ENCODE measurements at places on chromosomes 5 and 9.

- no peak for DNase-seq
Measured at GRCh38 chr5:14164164-14165163, 21.3 kb downstream of the TRIO start.

GRCh38 chr5:6411141-6411540, 32.8 kb upstream of the MED10 start:
- DNase-seq = no peak

DNA sequence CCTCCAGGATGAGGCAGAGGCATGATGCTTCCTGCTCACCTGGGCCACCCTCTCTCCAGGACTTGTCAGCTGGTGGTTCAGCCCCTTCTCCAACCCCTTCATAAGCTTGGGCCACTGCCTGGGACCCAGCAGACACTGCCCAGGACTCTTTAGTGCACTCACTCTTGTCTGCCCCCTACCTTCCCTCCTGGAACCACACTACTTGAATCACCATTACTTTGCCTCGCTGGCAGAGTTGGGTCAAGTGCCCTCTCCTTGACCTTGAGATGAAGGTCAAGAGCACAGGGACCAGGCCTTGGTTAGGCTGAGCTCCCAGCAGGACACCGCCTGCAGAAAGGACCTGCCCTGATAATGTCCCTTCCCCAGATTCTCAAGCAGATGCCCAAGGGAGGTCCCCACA, 8.5 kb upstream of the ENDOG start:
- DNase-seq = no peak

DNA sequence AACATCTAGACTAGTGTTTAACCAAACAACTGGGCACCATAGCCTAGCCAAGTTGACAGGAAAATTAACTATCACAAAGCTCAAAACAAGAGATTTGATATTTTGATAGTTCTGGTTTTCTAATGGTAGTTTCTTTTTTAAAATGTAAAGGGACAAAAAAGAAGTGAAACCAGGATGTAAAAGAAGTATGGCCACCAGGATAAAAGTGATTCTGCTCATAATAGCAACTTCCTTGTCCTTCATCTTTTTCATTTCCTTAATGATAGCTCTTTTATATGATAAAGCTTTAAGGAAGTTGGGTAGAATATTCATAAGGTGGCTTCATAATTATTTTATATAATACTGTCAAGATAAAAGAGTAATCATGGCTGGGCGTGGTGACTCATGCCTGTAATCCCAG, 139.1 kb downstream of the BASP1 start:
- DNase-seq = no peak

- DNase-seq = no peak
Measured at GRCh38 chr9:33351547-33351946, 50.8 kb downstream of the AQP7 start.

DNA sequence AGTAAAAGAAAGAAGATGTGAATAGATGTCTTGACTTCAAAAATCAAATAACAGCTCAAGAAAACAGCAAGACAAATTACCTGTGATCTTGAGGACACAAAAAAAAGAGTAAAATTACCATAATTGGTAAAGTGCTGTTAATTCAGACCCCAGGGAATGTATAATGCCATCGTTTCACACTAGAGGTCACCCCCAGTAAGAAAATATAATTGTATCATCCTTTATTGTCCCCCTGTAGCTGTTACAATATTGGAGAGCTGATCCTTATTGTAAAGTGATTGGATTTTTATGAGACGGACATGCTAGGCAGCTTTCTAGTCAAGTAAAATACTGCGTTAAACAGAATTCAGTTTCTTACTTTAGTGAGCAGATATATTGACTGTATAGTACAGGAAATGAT, 377.0 kb downstream of the TLE1 start:
- DNase-seq = peak; percentile 12

GRCh38 chr5:159727167-159727566, 189.1 kb upstream of the ADRA1B start:
- DNase-seq = no peak

DNA sequence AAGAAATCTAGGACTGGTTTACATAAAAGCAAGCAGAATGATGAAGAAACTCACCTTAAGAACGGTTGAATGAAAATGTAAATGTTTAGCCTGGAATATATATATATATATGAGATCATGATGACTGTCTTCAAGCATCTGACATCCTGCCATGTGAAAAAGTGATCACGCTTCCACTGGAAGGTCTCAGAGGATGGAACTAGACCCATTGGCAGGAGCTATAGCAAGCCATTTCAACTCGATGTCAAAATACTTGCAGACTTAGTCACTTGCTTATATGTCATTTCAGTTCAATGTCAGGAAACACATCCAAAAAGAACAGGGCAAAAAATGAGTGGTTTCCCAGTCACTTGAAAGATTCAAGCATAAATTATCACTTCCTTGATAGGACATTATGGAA, 22.2 kb upstream of the TMEM161B start:
- no peak for DNase-seq

DNA sequence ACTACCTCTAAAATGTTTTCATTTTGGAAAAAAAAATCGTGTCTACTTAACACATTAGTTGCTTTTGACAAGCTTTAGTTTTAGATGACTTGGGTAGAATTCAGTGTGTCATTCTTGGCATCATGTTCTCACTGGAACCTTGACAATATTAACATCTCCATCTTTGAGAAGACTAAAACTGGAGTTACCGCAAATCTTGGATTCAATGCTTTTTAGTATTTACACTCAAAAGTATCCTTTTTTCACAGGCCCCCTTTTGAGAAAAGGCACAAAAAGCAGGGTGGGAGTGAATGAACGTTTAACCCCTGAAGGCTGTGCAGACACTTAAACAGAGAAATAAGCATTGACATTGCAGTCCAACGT, 549.1 kb downstream of the CSNK1G3 start:
- DNase-seq = no peak

DNA sequence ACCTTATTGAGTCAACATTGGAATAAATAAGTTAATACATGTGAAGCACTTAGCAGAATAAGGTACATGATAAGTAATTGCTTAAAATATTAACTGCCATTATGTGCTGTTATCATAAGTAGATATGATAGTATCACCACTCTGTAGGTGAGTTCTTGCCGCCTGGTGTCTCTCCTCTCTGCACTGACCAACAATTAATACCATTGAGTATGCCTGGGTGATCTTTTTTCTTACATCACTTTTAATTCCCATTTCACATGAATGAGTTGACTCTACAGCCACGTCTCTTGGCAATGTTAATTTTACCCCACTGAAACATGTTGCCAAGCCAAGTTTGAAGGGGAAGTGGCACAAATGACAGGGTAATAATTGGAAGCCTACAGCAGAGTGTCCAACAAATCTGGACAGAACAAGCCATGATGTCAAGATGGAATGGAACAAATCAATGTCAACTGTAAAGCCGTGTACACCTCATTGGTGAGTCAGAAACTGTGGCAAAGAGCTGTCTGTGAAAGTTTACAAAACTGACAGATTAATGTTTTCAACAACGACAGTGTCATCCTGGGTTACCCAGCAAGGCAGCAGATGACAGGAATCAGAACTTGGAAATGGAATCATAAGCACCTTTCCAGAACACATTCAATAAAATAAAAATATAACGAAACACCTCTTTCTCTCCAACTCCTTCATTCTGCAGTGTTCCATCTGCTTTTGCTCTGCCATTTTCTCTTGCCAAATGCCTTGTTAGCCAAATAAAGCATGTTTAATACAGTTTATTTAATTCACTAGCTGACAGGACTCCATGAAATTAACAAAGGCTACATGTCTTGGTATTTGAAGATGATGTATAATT, 330.9 kb downstream of the CTNND2 start:
- no peak for DNase-seq

- DNase-seq = no peak
Measured at GRCh38 chr9:37999588-38000189, 69.3 kb downstream of the SHB start.

DNA sequence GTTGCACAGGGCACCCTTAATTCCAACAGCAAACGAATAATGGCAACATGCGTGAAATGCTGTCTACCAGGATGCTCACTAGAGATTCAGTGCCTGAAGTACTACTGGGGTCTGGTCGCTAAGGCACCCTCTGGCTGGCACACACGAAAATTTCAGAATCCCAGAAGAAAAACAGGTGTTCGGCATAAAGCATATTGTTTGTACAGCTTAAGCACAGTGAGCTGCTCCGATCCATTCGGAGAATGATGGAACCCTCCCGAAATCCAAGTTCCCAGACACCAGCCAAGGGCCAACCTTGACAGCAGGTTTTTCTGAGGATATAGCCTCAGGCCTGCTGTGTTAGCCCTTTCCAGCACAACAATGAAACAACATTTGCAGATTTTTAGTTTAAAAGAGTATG, 61.4 kb upstream of the ALDH1B1 start:
- no peak for DNase-seq

GRCh38 chr9:306907-307306, 92.2 kb downstream of the DOCK8 start:
- no peak for DNase-seq

- DNase-seq = no peak
Measured at GRCh38 chr9:133472277-133472645, 6.6 kb downstream of the SLC2A6 start.

- no peak for DNase-seq
Measured at GRCh38 chr9:123880420-123880819, 49.5 kb downstream of the DENND1A start.

DNA sequence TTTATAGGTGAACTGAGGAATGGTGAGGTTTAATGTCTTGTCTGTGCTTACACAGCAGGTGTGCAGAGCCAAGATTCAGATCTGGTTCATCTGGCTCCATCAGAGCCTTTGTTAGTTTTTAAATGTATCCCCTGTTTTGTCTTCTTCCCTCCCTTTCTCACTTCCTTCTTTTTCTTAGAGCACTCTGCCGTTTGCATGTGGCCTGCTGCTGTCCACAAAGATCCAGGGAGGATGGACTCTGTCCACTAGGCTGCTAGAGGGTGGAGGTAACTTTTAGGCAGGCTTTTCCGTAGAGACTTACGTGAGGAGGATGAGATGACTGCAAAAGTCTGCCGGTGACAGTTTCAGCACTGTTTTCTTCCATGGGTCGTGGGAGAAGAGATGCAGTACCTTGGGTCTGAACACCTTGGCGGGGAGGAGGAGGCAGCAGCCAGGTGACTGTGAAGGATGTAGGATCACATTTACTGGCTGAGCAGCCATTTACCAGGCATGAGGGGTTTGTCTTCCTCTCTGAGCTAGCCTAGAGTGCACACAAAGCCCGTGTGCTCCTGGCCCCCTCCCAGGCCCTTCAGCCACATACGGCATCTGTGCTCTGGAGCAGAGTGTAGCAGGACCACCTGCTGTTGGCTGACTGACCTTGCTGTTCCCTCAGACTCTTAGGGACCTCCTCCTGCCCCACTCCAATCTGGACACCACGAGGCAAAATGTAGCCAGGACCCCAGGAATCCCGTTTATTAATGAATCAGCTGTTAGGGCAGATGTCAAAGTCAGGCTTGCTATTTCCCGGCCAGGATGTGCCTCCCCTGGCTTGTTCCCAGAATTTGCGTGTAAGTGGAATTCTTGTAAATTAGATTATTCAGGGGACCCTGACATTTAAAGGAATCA, 1.8 kb downstream of the NTMT1 start:
- no peak for DNase-seq

GRCh38 chr9:132161743-132162184, at the start of gene NTNG2:
Gene NTNG2 (plus strand): TSS chr9:132162058. CDS start chr9:132166832, 4,774 bp downstream.
- no peak for DNase-seq

DNA sequence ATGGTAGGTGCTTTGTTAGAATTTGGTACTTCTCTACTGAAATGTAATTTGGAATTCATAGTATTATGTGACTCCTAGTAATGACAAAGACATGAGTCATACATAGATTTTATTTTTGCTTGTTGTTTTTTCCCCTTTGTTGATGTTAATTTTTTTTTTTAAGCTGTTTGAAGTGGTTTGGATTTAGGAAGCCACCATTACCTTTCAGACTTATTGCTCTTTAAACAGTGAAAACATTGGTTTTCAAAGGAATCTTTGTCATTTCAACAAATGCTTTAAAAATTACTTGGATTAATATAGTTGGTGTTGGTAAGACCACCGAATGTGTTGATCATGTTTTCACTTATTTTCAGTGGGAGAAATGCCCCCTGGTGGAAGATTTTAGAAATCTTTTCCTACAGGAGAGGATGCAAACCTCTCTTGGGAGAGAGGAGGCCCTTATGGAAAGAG, 170.1 kb upstream of the PITX1 start:
- DNase-seq = no peak

DNA sequence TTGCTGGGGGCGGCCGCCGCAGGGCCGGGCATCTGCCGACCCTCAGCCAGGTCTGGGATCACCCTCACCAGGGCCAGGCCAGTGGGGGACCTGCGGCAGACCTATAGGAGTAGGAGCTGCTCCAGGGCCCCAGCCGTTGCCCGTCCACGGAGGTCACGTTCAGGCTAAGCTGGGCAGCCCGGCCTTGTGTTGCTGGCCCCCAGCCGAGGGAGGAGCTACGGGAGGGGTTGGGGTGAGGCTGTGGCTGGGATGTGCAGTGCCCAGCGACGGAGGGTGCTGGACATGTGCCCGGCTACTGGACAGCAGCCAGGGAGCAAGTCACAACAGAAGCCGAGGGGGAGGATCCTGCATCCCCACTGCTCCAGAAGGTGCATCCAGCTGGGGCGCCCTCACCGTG, 39.6 kb upstream of the SLC6A19 start:
- no peak for DNase-seq

GRCh38 chr9:27094640-27095298, 14.3 kb upstream of the TEK start:
- no peak for DNase-seq

GRCh38 chr5:127431977-127432585, 85.4 kb upstream of the PRRC1 start:
- no peak for DNase-seq

DNA sequence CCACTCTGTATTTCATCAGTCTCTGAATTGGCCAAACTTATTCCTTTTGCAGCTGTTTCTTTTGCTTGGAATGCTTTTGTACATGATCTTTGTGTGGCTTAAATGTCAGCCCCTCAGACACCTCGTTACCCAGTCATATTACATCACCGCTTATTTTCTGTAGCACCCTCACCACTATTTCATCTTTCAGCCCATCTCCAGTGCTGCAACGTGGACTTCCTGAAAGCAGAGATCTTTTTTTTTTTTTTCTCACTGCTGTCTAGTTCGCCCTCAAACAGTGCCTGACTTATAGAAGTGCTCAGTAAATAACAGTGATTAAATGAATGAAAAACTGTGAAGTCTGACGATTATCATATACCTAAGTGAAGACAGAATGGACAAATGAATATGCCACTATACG, 835 bp downstream of the SRA1 start:
- DNase-seq = peak; percentile 3

- no peak for DNase-seq
Measured at GRCh38 chr5:173451031-173451430, 122.8 kb upstream of the STC2 start.

GRCh38 chr5:58751222-58751837, 168.5 kb downstream of the RAB3C start:
- DNase-seq = no peak

Data from NCI-H2227 treated with DMSO at 0.1 percent for 48 hours (cell line).